ENCODE measurements at places on chromosomes 16 and 17.

DNA sequence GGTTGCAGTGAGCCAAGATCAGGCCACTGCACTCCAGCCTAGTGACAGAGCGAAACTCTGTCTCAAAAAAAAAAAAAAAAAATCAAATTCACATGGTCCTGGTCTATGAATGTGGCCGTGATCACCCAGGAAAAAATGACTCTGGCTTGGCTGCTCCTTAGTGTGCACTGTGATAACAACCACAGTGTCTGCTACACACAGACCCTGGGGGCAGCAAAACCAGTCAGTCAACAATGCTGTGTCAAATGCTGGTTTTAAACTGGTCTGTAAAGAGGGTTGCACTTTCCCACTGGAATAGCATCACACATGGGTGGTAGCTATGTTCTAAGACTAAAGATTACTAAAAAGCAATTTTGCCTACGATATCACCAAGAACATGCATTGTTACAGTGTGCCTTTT is 71.0 kb downstream of the ARHGAP17 start:
- no peak for DNase-seq

GRCh38 chr17:29041571-29041970 is 1.4 kb upstream of the PIPOX start:
- DNase-seq = no peak

DNA sequence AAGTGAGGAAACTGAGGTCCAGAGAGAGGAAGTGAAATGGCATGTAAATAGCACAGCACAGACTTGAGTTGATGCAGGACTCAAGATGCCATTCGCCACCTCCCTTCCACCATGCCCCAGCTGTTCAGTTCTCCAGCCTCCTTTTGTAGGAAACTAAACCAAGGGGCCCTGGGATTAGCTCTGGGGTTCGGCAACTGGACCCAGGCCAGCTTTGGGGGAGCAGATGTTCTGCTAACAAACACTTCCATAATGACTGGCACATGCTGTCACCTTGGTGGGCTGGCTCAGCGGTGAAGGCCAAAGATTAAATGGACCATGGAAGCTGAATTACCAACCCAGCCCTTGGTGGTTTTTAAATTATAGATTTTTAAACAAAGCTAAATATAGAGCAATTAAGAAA is 77.0 kb downstream of the IRX6 start:
- no peak for DNase-seq

DNA sequence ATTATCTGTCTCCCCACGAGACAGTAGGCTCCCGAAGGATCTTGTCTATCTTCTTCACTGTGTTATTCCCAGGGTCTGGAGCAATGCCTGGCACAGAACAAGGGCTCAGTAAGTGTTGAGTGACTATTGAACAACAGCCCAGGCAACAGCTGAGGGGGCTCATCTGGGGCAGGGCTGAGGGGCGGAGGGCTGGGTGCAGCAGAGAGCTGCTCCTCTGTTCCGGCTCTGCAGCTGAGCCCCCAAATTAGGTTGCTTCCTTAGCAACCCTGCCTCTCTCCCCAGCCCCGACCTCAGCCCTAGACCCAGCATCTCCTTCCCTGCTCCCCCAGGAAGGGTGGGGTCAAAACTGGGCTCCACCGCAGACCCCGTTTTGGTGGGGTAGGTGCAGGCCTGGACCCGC is 32.2 kb downstream of the ITGAE start:
- DNase-seq = no peak

DNA sequence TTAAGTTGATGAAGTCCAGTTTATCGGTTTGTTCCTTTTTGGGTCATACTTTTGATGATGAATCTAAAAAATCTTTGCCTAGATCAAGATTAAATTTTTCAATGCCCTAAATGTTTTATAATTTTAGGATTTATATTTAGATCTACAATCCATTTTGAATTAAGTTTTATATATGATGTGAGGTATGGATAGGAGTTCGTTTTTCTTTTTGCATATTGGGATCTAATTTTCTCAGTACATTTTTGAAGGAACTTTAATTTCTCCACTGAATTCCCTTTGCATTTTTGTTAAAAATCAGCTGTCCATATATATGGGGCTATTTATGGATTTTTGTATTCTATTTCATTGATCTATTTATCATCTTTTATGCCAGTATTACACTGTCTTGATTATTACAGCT is 125.5 kb upstream of the HS3ST2 start:
- DNase-seq = no peak

Data from aorta (tissue), 5 donors.